Activated naive CD4-positive, alpha-beta T cell treated with anti-CD3 and anti-CD28 coated beads for 36 hours (primary cell): ENCODE measurements at places on chromosomes 1 and 21. TPM values are rescaled to one million over a fixed set of nuclear protein-coding genes. Genes with fewer than 3 reads are reported as not detected.

The PIGR gene
- 0.10 TPM for total RNA-seq

The ACTA1 gene
- not detected for total RNA-seq

The PEAR1 gene
- not detected for total RNA-seq

GRCh38 chr1:210624722-210625121, 296.0 kb downstream of the HHAT start:
- H3K36me3 ChIP-seq, result no peaks in the 10 kb centered on the region
- no peaks in the 10 kb centered on the region for H3K27me3 ChIP-seq
- H3K27ac ChIP-seq, result no peak overlapping the region
- DNase-seq, result no peak
- H3K4me1 ChIP-seq, result no peaks in the 10 kb centered on the region

- H3K27ac ChIP-seq, result peak overlapping the region; percentile 94
- no peak for DNase-seq
- H3K4me1 ChIP-seq, result peaks cover 26% of the 10 kb centered on the region
Measured at GRCh38 chr1:151401125-151401788, 1.9 kb downstream of the PSMB4 start.

GRCh38 chr1:173122958-173123852, 72.5 kb upstream of the TNFSF18 start:
- H3K27ac ChIP-seq, result no peak overlapping the region
- no peak overlapping the region for H3K4me3 ChIP-seq
- H3K36me3 ChIP-seq, result no peaks in the 10 kb centered on the region
- DNase-seq, result no peak
- H3K27me3 ChIP-seq, result no peaks in the 10 kb centered on the region

GRCh38 chr1:216805233-216805632, 82.0 kb upstream of the ESRRG start:
- no peaks in the 10 kb centered on the region for H3K27me3 ChIP-seq
- H3K4me1 ChIP-seq, result no peaks in the 10 kb centered on the region
- no peaks in the 10 kb centered on the region for H3K36me3 ChIP-seq
- DNase-seq, result no peak
- no peak overlapping the region for H3K27ac ChIP-seq

DNA sequence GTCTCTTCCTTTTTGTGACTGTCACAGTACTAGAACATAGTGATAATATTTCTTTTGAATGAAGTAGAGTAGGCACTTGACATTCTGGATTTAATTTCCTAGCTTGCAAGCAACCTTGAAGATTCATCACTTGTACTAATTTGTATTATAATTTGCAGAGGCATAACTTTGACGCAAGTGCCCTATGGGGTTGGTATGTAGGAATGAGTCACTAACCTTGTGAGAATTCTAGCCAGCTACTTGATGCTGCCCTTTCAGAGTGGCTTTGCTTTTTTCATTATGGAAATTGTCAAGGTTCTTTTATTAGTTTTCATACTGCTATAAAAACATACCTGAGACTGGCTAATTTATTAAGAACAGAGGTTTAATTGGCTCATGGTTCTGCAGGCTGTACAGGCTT, 13.7 kb upstream of the DPH5 start:
- H3K27ac ChIP-seq, result no peak overlapping the region
- peaks cover 27% of the 10 kb centered on the region for H3K4me1 ChIP-seq
- H3K36me3 ChIP-seq, result peaks cover 45% of the 10 kb centered on the region

- H3K27me3 ChIP-seq, result peaks cover 2% of the 10 kb centered on the region
- no peaks in the 10 kb centered on the region for H3K4me1 ChIP-seq
- H3K36me3 ChIP-seq, result no peaks in the 10 kb centered on the region
- H3K4me3 ChIP-seq, result no peak overlapping the region
Measured at GRCh38 chr1:56060906-56061305, 518.5 kb downstream of the PLPP3 start.

DNA sequence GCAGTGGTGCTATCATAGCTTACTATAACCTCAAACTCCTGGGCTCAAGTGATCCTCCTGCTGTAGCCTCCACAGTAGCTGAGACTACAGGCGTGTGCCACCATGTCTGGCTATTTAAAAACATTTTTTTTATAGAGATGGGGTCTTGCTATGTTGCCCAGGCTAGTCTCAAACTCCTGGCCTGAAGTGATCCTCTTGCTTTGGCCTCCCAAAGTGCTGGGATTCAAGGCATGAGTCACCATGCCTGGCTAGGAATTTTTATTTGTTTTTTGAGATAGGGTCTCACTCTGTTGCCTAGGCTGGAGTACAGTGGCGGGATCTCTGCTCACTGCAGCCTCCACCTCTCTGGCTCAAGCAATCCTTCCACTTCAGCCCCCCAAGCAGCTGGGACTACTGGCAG, 8.8 kb upstream of the RABGAP1L start:
- no peaks in the 10 kb centered on the region for H3K27me3 ChIP-seq
- no peak overlapping the region for H3K4me3 ChIP-seq
- H3K4me1 ChIP-seq, result peaks cover 18% of the 10 kb centered on the region
- H3K36me3 ChIP-seq, result peaks cover 3% of the 10 kb centered on the region
- H3K27ac ChIP-seq, result no peak overlapping the region
